ENCODE measurements at places on chromosomes 4 and X.

GRCh38 chr4:93779228-93779627 is 49.3 kb upstream of the ATOH1 start:
- no peak for DNase-seq

DNA sequence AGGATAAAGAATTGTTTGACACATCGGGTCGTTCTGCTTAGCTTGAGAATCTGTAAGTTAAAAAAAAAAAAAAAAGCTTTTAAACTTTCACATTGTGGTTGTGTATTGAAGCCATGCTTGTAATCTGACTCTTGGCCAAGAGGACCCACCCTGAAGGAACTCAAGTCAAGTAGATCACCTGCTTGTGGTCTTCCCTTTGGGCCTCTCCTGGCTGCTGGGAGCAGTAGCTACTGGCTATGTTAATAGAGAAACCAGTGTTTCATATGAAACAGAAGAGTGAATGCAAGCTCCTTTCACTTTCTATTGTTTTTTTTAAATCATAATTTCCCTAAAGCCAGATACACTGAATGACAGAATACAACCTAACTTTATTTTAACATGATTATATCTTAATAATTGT is 402.4 kb upstream of the NDST4 start:
- no peak for DNase-seq

DNA sequence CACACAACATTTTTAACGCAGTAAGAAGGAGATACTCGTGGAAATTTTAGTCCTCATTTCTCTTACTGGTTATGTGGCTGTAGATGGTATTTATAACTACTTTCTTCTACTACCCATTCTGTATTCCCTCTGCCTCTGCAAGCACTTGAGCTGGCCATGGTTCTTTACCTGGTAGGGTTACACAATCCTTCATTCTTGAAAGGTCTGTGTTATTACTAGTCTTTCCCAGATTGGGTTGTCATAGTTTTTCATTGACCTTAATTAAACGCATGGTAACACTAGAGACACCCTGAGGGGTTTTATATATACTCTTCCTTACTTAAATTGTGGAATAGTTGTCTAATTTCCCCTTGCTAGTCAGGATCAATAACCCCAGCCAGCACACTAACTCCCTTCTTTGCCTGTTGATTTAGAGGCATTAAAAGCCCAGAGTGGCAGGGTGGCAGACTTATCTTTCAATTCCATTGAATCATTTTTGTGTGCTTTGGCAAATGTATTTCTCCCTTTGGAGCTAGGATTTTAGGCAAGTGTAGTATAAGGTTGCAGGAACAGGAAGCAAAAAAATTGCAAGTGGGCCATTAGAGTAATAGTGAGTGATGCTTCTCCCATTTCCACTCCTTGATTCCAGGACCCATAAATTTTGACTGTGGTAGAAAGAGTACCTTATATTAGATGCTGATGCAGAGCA is 113.6 kb upstream of the EMCN start:
- DNase-seq, result no peak

GRCh38 chrX:24371391-24371972 is 11.0 kb downstream of the SUPT20HL1 start:
- peak; percentile 59 for DNase-seq

DNA sequence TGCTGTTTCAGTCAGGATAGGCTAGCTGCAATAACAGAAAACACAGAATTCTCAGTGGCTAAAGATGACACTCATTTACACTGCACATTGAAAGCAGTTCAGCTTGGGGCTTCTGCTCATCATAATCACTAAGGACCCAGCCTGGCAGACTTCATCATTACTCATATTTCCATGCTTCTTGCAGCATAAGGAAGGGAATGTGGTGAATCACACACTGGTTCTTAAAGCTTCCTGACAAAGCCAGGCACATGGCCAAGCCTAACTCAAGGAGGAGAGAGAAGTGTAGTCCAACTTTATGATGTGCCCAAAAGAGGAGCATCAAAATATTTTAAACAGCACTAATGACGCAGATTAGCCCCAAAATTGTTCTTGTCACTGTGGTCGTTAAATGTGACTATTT is 186.5 kb downstream of the BANK1 start:
- no peak for DNase-seq

DNA sequence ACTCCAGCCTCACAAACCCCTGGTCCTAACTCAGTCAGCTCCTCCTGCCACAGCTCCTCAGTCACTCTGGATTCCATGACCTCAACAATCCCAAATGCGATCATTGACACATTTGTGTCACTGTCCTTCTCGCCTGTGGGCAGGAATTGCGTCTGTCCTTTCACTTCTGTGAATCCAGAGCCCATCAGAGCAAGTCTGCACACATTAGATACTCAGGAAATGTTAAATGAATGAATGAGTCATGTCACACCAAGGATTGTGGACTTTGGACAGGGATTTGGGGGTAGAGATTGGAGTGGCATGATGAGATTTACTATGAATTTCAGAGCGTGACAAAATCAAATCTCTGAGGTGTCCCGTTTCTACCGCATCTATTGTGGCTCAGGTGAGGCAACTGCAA is 11.8 kb upstream of the CLDN24 start:
- no peak for DNase-seq

DNA sequence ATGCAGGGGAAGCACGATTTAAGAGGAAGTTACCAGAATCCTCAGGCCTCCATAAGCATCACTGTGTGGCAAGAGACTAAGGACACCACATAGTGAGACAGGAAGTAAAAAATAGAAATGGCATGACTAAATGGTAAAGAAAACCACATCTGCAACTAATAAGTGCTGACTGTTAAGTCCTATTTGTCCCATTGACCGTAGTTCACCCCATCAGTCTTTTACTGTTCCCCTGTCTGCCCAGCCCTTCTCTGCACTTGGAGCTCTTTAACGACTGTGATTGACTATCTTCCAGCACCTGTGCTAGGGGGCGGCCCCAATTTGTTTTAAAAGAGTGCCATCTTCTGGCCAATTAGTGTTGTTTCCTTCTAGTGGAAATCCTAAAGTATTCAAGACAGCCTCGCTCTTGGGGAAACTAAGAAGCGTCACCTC is 94.2 kb downstream of the MAOA start:
- DNase-seq, result peak; percentile 55

- DNase-seq, result no peak
Measured at GRCh38 chr4:152501846-152502536, 33.9 kb downstream of the FBXW7 start.

DNA sequence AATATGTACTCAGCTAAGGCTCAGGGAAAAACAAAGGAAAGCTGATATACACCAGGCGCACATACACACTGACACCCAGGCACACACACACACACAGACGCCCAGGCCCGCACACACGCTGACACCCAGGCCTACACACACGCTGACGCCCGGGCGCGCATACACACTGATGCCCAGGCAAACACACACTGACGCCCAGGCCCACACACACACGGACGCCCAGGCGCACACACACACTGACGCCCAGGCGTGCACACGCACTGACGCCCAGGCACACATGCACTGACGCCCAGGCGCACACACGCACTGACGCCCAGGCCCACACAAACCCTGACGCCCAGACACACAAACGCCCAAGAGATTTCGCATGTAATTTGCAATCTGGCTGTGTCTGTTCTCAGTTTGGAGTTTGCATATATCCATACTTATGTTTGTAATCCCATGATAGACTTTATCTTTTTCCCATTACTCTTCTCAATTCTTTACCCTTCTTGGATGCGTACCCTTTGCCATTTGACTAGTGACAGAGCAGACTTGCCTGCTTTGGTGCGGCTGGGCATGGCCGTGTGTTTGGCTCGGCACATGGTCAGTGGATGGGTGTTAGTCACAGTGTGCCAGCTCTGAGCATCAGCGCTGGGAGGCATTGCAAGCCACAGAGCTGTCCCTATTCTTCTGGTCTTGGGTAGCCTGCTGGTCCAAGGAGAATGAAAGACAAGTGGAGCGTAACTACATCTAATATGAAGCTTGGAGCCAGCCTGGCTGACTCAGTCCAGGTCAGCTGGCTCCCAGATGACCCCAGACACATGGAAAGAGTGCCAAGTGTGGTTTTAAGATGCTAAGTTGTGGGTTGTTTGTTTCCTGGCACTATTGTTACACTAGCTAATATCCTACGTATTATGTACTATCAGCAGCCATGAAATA is 632.4 kb upstream of the ZFP42 start:
- DNase-seq, result no peak

GRCh38 chrX:103791826-103792485 is 15.3 kb downstream of the PLP1 start:
- DNase-seq, result no peak

- DNase-seq, result no peak
Measured at GRCh38 chr4:179399054-179399782, 1957.0 kb upstream of the AGA start.

Measured in left kidney (tissue), 8 donors.